ENCODE measurements at places on chromosomes 5 and 9. TPM values are rescaled to one million over a fixed set of nuclear protein-coding genes. Genes with fewer than 3 reads are reported as not detected.

FLT4 gene
- polyA plus RNA-seq = 0.03 TPM

DIPK1B gene
- polyA plus RNA-seq = not detected

SPINK7 gene
- 0.87 TPM for polyA plus RNA-seq

TYRP1 gene
- polyA plus RNA-seq = 0.50 TPM

TSTD2 gene
- polyA plus RNA-seq = 17.8 TPM

GTF3C4 gene
- 6.6 TPM for polyA plus RNA-seq

C9orf152 gene
- polyA plus RNA-seq = not detected

LNPEP gene
- 20.1 TPM for polyA plus RNA-seq

SLC22A4 gene
- polyA plus RNA-seq = 1.4 TPM

- no peak for DNase-seq
These were observed 17.6 kb downstream of the AFAP1L1 start for GRCh38 chr5:149289301-149289700.

DNA sequence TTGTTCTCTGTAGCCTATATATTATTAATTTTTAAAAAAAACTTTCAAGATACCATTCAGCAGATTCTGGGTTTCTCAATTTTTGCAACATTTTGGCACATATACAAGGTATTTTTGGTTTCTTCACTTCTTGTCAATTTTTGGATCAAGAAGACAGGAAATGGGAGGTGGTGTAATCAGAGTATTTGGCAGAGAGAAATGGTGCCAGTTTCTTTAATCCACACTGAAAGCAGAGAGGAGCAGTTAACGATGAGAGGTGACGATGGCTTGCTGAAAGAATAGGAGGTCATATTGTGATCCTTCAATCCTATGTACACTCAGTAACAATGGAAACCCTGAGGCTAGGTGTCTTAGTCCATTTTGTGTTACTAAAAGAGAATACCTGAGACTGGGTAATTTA, 16.4 kb downstream of the NNT start:
- no peak for DNase-seq

- DNase-seq = no peak
These were observed 15.6 kb downstream of the TICAM2 start for GRCh38 chr5:115586525-115587146.

GRCh38 chr9:111035543-111036428, 2.5 kb downstream of the LPAR1 start:
- no peak for DNase-seq

DNA sequence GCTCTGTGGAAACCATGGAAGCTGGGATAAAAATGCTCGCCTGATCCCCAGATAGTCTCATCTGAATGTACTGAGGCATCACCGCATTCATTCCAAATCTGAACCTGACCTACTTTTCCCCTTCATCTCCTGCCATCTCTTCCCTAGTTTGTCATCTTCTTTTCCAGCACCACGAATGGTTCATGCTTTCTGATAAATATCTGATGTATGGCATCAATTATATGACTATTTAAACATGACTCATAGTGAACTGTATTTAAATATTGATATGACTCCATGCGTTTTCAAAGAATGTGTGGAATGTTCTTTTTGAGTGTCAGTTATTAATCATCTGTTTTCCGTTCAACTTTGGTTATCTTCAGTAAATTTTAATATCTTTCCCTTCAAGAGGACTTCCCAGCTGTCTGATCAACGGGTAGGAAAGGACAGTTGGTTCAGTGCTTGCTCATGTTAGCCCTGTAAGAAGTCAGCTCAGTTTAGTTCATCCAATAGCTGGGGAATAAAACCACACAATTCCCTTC, 21.1 kb downstream of the BASP1 start:
- DNase-seq = no peak

- DNase-seq = no peak
These were observed 26.7 kb downstream of the TMEM174 start for GRCh38 chr5:73199671-73200070.

DNA sequence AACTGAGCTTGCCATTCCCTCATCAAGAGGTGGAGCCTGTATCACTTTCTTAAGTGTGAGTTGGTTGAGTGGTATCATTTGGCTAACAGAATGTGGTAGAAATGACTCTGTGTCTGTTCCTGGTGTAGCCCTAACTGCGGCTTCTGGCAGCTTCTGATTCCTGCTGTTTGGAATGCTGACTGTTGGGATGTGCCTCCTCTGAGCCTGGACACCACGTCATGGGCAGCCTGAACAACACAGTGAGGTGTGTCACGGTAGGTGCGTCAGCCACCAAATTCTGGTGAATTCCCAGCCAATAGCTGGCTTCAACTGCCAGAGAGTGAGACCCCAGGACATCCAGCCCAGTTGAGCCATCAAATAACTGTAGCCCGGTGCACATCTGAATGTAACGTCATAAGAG, 6.1 kb upstream of the C9orf152 start:
- DNase-seq = peak; percentile 45

- peak; percentile 1 for DNase-seq
These were observed 77.7 kb downstream of the DNAH5 start for GRCh38 chr5:13866792-13867191.

DNA sequence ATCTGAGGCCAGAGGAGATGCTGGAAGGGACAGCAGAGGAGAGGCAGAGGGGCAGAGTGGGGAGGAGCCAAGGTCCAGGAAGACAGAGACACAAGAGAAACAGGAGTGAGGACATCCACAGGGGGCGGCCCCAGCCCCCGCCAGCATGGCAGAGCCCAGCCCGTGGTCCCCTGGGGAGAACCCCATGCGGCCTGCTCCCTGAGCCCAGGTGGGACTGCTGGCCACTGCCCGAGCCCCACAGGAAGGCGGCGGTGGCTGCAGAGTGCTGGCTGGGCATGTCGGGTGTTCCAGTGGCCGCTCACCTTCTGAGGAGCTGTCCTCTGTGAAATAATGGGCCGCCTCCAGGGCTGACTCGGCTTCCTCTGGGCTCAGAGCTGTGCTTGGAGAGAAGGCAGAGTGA, 8.9 kb upstream of the MRNIP start:
- DNase-seq = no peak

DNA sequence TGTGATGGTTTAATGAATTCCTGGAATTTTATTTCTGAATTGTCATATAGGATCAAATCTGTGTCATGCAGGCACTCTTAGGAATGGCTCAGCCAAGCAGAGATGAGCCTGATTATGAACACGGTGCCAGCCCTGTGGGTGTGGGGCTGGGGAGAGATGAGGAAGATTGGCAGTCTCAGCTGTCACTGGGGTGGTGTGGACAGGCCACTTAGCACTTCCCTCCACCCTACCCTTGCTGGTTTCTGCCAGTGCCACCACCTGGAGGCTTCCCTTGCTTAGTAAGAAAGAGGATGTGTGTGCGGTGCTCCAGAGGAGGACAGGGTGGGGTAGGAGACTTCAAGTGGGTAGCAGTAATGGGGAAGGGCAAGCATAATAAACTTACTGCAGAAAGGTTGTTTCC, 226.6 kb downstream of the CD180 start:
- no peak for DNase-seq

GRCh38 chr5:103425686-103426454, 136.7 kb downstream of the NUDT12 start:
- no peak for DNase-seq

DNA sequence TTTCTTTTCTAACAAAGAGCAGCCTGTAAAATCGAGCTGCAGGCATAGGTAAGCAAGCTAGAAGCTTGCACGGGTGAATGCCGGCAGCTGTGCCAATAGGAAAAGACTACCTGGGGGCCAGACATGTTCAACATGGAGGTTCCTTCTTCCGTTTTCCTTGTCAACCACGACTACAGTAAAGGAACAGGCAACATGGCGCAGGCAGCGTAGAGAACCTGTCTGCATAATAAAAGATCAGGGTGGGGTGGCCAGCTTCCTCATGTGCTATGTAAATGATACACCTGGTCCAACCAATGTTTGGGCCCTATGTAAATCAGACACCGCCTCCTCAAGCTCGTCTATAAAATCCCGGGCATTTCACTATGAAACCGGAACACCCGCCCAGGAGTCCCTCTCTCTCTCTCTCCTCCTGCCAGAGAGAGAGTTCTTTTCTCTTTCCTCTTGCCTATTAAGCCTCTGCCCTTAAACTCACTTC, 103.8 kb upstream of the LIFR start:
- DNase-seq = no peak

DNA sequence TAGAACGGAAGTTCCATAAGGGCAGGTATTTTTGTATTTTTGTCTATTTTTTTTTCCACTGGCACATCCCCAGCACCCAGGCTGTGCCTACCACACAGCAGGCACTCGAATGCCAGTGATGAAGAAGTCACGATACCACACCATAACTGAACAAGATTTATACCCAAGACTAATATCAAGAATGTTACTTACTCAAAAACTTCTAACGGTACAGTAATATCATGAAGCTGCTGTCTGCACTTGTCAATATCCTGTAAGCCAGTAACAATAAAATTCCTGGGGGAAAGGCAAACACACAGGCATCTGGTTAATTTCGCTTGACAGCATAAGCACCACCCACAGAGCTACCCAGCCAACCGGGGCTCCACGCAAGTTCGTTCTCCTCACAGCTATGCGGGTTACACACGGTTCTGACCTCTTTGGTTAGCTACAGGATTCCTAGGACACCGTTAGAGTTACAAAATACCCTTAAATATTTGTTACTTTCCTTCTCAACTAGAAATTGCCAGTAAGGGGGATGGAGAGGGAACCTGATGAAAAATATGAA, 1.3 kb downstream of the MED10 start:
- DNase-seq = no peak

GRCh38 chr9:136955943-136956335, 3.9 kb downstream of the LCN12 start:
- DNase-seq = no peak

DNA sequence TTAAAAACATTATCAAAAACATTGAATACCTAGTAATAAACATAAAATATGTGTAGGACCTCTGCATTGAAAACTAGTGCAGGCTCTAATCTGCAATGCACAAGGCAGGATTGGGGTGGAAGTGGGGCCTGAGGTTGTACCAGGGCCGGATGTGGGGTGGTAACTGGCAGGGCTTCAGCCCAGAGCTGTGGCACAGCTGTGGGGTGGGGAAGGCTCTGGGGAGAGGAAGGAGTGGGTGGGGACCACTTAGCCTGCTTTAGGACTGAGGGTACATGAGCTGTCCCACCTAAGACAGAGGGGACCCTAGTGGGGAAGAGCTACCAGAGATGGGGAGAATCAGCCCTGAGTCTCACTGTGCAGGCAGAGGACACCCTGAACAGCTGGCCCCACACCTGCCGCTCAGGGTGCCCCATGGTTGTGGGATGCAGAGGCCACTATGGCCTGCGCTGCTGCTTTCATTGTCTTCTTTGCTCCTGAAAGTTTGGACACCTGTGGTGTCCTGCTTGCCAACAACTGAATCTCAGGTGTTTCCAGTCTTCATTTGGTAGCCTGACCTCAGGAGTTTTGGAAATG, 311.4 kb downstream of the TLE4 start:
- no peak for DNase-seq

- no peak for DNase-seq
These were observed 12.5 kb downstream of the KCNT1 start for GRCh38 chr9:135714242-135715055.

DNA sequence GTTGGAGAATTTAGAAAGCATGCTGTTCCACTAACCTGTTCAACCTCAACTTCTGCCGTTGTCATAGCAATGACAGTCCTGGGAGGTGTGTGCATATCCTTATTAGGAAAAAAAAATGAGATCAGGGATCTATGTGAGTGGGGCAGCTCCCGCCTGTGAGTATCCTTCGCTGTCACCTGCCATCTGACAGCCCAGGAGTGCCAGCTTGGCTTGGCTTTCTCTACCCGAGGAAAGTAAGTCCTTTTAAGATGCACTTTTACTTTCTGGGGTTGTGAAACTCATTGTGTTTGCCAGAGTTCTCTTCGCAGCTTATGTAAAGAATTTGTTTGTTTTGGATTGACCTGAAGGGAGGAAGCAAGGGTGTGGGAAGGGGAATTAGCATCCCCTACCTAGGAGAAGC, 21.8 kb downstream of the PCDHAC2 start:
- DNase-seq = no peak

GRCh38 chr5:146794326-146795029, 84.1 kb downstream of the PPP2R2B start:
- DNase-seq = no peak

DNA sequence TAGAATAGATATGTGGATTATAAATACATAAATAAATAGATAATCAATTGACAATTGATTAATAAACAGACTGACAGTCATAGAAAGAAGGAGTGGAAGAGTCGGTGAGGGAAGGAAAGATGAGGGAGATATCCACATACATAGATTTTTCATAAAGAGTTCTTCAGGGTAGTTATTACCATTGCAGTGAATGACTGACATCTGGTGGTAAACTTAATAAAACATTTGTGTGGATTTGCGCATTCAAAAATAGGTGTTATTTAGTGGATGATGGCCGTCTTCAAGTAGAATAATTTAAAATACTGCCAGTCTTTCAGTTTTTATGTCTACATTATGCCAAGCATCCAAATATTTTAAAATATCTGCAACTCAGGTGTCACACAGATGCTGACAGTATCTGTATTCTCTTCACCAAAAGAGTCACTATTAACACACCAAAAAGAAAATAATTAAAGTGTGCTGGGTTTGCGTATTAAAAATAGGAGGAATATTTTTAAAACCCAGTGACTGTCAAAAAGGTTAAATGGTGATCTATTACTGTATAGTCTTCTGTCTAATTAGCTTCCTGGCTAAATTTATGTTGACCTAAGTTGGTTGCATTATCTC, 78.8 kb downstream of the GIN1 start:
- no peak for DNase-seq

- no peak for DNase-seq
These were observed 406.0 kb upstream of the DMAC1 start for GRCh38 chr9:8205576-8205975.

DNA sequence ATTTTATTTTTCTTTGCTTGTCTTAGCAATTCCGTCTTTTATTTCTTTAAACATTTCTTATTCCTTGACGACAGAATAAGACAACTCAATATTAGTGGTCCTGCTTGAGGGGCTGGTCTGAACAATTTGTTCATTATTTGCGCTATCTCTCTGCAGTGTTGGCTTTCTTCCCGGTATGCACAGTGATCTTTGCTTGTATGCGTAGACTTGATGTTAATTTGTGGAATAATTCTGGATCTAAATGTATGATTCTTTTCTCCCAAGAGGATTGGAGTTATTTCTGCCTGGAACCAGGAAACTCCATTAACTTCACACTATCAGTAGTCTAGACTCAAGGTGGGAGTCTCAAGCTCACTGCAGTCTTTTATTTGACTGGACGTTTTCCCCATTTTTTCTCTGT, 80.4 kb downstream of the KDM4C start:
- DNase-seq = no peak

Data from keratinocyte (primary cell).